ENCODE measurements at places on chromosomes 7 and 10.

DNA sequence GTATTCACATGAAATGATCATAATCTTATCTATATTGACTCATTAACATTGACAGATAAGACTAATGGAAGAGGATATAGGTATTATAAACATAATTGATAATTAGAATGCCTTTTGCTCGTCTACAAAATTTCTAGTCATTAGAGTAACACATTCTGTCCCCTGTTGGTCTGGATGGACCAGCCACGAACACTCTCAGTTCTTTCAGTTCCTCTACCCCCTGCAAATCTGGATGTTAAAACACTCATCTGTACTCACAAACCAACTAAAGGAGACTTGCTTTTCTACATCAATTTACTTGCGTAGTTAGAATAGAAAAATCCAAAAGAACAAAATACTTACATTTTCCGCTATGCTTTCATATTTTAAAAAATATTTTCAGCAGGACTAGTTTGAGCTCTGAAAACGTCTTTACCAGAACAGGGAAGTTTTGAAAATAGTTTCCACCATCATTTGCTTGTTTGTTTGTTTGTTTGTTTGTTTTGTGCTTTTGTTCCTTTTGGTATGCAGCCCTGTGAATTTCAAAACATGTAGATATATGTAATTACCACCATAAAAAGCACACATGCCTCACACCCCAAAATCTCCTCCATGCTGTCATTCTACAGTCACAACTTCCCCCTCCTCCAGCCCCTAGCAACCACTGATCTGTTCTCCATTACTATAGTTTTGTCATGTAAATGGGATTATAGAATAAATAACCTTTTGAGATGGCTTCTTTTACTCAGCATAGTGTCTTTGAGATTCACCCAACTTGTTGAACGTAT, 103.8 kb downstream of the FZD1 start:
- DNase-seq = no peak

GRCh38 chr7:25953859-25954258, 198.1 kb upstream of the NFE2L3 start:
- no peak for DNase-seq

- no peak for DNase-seq
These were observed 168.3 kb upstream of the NPY start for GRCh38 chr7:24115661-24116060.

DNA sequence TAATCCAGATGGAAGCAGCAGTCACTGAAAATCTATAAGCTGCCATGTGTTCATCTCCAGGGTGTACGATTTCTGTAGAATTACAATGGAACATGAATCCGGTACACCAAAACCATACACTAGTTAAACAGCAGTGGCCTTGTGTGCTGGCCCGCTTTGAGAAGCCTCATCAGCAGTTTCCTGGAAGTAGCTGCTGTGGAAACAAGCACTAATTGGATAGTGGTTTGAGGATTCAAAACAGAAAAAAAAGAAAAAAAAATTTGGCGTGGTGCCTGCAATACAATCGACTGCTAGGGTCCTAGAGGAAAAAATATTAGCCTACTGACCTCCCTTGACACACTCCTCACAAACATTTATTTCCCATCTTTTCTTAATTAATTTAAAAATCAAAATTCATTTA, 545.9 kb downstream of the SORCS1 start:
- DNase-seq = peak; percentile 33

DNA sequence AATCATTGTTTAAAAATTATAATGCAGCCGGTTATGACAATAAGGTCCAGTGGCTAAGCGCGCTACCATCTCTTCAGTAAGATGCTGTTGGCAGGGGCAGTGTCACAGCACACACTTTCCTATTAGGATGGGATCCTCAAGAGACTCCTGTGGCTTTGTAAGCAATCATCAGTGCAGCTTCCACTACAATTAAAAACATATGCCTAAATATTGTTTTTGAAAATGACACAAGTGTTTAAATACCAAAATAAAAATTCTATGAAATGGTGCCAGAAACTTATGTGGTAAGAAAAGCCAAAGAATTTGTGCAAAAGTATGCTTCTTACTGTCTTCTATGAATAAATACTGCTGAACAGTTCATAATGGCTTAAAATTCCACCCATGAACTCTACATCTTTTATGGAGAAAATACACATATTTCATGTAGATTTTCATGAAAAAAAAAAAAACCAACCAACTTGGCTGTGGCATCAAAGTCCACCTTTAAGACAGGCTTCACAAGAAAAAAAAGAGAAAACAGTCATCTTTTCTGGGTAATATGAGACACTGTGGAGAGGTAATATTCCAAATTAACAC, 132.8 kb downstream of the SEMA3C start:
- DNase-seq = peak; percentile 75

DNA sequence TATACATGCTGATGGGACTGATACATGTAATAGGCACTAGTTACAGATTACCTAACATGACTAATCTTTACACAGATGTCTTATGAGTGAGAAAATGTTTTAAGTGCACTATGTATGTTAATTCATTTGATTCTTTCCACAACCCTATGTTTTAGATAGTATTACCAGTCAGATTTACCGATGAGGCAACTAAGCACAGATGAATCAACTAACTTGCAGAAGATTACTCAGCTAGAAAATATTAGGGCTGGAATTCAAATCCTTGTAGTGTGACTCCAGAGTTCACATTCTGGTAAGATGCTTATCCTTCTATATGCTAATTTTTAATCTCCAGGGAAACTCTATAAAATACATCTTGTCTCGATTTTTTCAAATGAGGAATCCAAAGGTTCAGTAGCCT, 964.9 kb downstream of the REEP3 start:
- DNase-seq = no peak

DNA sequence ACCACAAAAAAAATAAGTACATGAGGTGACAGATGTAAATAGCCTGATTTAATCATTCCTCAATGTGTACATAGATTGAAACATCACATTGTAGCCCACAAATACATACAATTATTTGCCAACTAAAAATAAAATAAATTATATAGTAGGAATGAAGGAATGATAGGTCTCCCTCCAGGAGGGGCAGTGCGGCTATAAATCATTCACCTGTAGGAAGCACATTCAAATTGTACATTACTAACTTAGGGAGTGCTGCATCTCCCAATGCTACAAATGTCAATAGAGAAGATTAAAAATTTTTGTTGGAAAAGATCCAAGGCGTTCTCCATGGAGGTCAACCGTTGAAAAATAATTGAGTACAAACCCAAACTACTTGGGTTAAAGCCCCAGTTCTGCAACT, 4.2 kb downstream of the KBTBD2 start:
- no peak for DNase-seq

DNA sequence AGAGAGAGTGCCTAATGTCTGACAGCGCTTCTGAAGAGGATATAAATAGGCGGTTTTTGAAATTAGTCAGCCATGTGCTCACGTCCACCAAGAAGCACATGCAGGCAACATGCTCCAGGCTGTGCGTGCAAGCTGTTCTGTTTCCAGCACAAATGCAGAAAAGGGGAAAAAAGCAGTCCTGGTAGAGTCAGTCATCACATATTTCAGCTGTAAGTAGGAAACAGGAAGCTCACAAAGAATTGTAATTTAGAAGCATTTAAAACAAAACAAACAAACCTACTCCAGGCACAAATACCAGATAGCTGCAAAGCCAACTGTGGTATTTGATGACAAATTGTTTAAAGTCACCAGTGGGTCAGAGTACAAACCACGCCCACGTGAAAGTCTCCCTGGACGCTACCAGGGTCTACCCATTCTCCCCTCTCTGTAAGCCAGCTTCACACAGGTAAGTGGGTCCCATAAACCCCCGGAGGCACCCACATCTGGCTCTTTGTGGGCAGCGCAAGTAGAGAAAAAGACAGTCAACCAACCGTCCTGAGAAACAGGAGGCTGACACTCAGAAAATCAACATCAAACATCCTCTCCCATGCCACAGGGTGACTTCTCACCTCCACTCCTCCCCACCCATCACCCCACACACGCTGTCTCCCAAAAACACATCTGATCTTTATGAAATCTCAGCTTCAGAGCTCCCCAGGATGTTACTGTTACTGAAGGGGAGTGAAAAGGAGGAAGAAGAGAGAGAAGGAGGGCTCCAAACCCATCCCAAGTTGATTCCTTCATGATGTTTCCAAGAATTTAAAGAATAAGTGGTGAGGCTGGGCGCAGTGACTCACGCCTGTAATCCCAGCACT, 186.4 kb downstream of the FAM107B start:
- peak; percentile 43 for DNase-seq

- no peak for DNase-seq
These were observed 79.1 kb downstream of the CCSER2 start for GRCh38 chr10:84407388-84408049.

- no peak for DNase-seq
These were observed 17.8 kb upstream of the HKDC1 start for GRCh38 chr10:69202332-69202731.

GRCh38 chr10:48725708-48726107, 41.0 kb downstream of the WDFY4 start:
- DNase-seq = no peak

DNA sequence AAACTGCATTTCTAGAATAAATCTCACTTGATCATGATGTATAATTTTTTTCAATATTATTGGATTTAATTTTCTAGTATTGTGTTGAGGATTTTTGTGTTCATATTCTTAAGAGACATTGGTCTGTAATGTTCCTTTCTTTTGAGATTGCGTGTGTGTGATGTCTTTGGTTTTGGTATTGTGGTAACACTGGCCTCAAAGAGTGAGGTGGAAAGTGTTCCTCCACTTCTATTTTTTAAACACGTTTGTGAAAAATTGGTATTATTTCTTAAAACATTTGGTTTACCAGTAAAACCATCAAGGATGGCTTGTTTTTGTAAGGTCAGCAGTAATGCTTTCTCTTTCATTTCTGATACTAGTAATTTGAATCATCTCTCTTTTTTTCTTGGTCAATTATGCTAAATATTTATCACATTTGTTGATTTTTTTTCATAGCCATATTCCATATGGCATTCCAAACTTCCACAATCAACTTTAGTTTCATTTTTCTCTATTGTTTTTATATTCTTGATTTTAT, 290.2 kb upstream of the CDC14C start:
- no peak for DNase-seq

GRCh38 chr7:70881167-70881847, 250.6 kb upstream of the GALNT17 start:
- peak; percentile 67 for DNase-seq

- peak; percentile 34 for DNase-seq
These were observed 870 bp downstream of the ANK3 start for GRCh38 chr10:60388709-60389301.

DNA sequence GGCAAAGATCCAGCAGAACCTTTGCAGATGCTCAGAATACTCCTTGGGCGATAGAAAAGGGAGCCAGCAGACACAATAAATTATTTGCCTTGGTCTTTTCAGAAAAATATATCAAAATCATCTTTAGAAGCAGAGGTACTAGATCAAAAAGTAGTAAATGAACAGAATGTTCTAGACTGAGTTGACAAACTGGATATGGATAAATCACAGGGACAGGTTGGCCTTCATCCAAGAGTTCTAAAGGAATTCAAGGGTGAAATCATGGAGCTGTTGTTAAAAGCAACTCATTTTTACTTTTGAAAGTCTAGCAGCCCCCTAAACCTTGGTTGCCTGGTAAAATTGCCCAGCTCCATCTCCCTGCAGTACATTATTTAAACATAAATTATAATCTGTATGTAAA, 99.1 kb downstream of the PLCE1 start:
- no peak for DNase-seq

DNA sequence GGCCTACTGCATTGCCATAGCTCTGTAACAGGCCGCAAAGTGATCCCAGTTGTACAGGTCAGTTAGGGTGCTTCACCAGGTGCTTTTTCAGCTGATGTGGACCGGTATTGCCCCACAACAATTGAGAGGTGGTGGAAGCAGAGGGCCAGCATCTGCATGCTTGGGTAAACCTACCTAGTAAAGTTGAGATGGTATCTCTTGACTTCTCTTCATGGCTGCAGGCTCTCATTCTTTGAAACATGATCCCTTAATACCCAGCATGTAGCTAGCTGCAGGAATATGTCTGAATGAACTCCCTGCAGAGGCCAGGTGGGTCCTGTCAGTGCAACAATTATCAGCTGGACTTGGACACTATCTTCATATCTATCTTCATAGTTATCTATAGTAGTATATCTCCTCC, 60.7 kb upstream of the CCDC6 start:
- DNase-seq = no peak

GRCh38 chr7:14752301-14752700, 150.2 kb downstream of the DGKB start:
- DNase-seq = no peak

- no peak for DNase-seq
These were observed 17.9 kb downstream of the ANKRD22 start for GRCh38 chr10:88833723-88834122.

- DNase-seq = no peak
These were observed 49.2 kb downstream of the RHOBTB1 start for GRCh38 chr10:60894786-60895185.

DNA sequence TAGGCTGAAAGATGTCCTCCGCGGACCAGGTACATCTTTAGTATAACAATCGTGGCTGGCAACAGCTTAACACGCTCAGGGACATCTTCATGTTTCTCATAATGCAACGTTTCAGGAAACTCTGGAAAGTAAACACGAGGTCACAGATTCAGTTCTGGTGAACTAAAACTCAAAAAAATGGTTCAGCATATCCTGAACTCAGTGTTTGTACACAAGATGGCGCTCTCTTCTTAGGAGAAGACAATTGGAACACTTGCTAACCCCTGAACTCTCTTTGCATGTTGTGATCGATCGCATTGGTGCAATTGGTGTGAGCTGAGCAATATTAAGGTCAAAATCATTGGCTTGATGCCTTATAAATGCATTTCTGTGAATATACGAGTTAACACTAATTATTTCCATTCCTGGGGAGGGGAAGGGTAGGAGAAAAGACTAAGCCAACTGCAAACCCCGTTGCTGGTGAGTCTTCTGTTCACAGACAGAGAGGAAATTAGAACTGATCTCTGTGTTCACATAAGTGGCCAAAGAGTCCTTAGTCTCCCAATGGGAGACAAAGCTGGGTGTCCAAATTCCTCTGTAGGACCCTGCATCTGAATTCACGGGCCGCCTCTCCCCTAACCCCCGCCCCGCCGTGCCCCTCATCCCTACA, 52.6 kb upstream of the FAM180A start:
- peak; percentile 50 for DNase-seq

GRCh38 chr10:31668326-31668725, 260.3 kb downstream of the ARHGAP12 start:
- DNase-seq = no peak

DNA sequence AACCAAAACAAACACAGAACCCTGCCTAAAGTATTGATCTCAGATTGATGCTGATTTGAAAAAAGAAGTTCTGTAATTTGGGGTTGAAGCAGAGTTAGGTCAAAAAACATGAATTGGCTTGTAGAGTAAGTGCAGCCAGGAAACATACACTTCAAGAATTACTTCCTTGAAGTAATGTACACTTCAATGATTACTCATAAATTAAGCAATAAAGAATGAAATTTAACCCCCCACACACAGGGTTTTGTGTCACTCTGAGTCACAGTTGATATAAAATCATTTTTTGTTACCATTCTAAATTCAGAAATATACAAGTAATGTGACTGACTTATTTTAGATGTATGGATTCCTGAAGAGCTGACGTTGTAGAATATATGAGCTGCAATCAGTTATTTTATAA, 622.2 kb downstream of the POM121L12 start:
- no peak for DNase-seq

Measured in muscle of back (tissue), 13 donors.